ENCODE measurements at places on chromosomes 1 and 21.

DNA sequence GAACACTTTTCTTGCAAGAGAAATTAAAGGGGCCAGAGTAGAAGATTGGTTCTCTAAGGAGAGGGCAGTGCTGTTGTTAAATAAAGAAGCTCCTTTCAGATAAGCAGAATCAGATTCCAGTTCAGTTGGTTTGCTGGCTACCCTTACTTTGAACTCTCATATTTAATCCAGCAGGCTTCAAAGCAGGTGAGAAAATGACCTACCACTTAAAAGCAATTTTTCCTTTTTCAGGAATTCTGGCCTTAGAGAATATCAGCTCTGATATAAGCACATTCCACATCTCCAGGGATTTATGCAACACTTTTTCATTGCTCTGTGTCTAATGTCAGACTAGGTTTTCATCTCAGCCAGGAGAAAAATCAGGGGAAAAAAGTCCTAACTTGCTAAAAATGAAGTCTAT, 28.7 kb downstream of the WNT2B start:
- no peak for DNase-seq

DNA sequence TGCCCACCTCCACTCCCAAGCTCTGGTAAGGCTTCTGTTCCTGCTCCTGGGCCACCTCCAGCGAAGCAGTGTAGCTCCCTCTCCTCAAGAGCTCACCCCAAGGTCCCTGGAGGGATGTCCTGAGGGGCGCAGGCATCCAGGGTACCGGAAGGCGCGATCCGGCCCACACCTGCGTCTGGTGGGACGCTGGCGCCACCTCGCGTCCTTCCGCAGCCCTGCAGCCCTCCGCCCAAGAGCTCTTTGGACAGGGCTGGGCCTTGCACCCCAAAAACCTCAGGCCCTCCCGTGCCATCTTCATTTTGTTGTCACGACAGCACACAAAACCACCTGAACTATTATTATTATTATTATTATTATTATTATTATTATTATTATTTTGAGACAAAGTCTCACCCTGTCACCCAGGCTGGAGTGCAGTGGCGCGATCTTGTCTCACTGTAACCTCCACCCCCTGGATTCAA, 49.2 kb upstream of the PAX7 start:
- no peak for DNase-seq

DNA sequence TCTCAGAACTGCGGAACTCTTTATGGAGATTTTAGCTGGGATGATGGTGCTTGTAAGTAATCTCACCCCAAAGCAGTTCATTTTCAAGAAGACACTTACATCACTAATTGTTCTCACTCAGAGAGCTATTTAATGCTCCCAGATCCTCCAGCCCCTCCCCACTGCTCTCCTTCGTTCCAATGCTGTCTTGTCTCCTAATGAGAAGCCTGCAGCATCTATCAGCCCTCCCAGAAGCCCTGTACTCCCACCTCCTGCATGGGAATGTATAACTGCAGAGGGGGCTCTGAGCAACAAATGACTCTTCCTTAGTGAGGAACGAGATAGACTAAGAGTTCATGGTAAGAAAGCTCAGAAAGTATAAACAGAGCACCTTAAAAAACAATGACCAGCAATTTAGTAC, 377.4 kb upstream of the RUNX1 start:
- no peak for DNase-seq

DNA sequence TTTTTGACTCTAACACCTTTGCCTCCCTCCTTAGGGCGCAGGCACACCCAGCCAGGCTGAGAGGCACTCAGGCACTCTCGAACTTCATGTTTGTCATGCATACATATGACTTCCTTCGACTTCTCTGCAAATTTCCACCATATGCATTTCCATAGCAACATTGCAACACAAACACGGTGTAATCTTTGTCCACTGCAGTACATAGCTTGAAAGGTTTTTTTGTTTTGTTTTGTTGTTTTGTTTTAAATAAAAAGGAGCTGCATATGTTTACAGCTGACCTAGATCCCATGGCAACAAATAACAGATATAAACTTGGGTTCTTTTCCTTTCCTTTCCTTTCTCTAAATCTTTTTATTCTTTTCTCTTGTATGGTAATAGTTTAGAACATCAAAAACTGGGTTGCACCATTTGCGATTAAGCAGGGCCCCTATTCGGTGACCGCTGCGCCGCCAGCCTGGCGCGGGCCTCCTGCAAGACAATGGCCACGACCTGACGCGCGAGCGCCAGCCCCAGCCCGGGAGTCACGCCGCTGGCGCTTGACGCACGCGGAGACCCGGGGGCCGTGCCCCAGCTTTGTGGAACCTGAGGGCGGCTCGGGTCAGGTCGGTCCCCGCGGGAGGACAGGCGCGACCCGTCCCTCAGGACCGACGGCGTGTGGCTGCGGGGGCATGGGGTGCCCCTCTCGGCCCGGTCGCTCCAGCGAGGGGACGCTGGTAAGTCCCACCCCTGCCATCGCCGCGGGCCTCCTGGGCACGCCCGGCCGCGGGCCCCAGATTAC, 35.2 kb downstream of the CCN1 start:
- DNase-seq: no peak

DNA sequence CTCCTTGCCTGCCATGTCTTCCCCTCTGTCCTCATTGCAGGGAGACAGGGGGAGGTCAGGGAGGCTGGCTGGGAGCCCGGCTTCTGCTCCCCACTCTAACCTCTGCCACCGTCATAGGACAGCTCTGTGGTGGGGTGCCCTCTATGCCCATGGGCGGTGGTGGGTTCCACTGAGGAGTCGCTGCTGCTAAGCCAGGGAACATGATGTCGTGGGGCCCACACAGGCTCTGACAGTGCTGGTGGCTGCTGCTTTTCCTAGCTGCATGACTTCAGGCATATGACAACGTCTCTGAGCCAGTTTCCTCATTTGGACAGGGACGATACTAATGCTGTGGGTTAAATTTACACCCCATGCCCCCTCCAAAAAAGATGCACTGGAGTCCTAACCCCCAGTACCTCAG, 14.7 kb downstream of the KCNA10 start:
- DNase-seq: no peak

DNA sequence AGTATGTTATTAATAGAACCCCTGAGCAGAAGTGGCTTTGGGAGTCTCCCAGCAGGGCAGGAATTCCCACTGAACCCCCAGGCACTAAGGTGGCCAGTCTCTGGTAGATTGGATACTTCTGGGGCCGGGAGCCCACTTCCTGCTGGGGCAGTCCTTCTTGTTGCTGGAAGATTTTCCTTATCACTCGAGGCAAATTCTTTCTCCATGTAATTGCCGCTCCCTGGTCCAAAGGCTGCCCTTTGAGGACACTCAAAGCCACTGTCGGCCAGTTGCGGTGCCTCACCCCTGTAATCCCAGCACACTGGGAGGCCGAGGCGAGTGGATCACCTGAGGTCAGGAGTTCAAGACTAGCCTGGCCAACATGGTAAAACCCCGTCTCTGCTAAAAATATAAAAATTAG, 22.6 kb upstream of the TNFRSF1B start:
- no peak for DNase-seq

DNA sequence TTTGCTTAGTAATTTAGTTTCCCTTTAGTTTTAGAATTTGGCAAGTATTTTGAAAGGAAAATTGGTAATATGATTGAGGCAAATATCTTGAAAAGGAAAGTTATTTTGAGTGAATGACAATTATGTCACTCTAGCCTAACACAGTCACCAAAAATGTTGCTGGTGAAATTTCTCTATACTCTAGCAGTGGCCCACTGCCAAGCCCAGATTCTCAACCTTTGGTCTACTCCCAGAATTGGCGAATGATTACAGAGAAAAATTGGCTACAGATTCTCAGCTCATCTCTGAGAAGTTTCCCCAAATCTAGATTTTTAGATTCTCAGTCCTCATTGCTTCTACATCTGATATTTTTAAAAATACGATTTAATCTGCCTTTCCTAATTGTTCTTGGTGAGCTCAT, 84.9 kb downstream of the PIGK start:
- DNase-seq: no peak

DNA sequence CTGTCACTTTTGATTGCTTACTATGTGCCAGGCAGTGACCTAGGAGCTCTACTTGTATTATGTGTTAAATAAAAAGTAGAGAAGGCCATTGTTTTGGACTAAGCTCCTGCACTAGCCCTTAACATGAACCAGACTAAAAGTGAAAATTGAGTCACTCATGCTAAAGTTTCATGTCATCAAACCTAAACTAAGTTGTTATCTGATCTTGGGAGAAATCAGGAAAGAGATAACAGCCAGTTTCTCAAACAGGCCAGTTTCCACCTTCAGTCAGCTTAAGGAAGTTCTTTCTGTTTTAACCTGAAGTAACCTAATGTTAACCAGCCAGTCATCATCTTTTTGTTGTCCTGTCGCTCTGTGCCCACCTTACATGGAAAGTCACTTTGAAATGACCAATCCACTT, 102.1 kb upstream of the MARK1 start:
- DNase-seq: no peak

DNA sequence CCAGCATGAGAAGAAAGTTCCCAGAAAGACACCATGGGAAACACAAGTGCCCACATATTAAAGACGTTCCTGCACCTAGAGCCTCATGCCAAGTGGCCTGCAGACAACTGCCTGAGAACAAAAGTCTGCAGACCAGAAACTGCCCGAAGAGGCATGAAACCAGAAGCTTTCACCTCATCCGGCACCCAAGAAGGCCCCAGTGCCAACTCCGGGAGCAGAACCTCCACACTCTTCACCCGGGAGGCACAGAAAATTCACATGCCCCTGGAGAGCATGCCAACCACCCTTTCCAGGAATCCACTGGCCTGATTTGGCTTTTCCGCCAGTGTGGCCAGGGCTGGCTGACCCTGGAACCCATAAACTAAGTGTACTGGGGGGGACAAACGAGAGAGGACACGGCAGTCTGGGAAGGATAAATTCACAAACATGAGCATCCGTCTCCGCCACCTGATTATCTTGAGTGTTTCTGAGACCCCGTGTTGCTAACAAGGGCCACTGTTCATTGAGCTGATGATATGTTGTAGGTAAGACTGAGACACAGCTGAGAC, 6.8 kb downstream of the TFF2 start:
- no peak for DNase-seq

DNA sequence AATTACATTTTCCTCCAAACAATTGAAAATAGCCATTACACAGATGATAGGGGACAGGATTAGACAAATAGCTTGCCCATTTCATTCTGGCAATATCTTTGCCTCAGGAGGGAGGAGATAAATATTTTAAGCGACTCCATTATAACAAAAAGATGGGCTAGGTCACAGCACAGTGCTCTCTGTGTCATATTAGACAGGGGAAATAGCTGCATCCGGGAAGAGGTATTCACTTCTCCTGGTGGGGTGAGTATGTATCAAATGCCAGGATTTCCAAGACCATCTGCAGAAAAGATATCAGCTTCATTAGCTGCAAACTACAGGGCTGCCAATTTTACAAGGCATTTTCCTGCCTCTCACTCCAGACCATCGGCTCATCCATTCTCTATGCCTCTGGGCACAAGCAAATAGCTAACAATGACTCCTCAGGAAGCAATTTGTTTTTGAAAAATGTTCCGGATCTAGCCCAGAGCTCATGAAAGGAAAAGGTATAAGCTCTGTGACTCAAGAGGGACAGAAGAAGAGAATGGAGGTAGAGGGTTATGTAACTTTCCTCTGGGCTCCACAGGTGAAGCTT, 41.9 kb upstream of the ANGPTL7 start:
- no peak for DNase-seq

DNA sequence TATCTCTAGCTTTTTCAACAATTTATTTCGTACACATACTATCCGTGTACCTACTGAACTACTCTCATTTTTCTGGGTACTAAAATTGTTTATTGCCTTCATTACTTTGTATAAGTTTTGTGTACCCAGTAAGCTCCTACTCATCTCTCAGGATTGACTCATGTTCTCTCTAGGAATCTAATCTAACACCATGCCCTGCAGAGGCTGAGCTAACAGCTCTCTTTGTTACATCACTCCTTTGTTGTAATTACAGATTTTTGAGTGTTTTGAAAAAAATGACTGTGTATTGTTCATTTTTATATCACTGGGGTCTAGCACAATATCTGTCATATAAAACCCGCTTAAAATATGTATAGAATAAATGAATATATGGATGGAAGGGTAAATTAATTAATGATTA, 167.1 kb downstream of the ATP6V1G3 start:
- DNase-seq: no peak
